ENCODE measurements at places on chromosomes 5 and 9. TPM values are rescaled to one million over a fixed set of nuclear protein-coding genes. Genes with fewer than 3 reads are reported as not detected.

GRCh38 chr9:22265038-22265437, 181.6 kb upstream of the DMRTA1 start:
- DNase-seq = no peak

- no peak for DNase-seq
These were observed 28.6 kb upstream of the FEM1C start for GRCh38 chr5:115573133-115573532.

- no peak for DNase-seq
These were observed 33.9 kb downstream of the CNOT8 start for GRCh38 chr5:154892369-154892771.

- DNase-seq = no peak
These were observed 52.0 kb downstream of the CFAP77 start for GRCh38 chr9:132461971-132462370.

DNA sequence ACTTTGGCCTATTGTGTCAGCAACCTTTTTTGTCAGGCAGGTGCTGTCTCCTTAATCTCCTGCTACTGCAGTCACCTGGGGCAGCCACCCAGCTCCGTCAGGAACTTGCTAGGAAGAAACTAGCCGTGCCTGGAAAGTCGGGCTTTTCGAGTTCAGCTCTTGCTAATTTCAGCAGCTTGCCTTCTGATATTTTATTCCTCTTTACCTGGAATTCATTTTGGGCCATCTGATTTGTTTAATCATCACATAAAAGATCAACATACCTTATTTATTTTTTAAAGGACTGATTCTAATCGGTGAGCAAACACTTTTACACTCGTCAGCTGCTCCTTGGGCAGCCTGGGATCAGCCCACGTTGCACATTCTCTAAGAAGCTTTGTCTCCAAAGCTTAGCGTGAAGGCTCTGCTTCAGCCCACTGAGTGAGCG, 42.2 kb downstream of the PRLR start:
- DNase-seq = no peak

GRCh38 chr5:102539562-102539961, 40.8 kb upstream of the SLCO6A1 start:
- no peak for DNase-seq

- peak; percentile 36 for DNase-seq
These were observed 47.5 kb upstream of the ORM1 start for GRCh38 chr9:114275246-114276004.

DNA sequence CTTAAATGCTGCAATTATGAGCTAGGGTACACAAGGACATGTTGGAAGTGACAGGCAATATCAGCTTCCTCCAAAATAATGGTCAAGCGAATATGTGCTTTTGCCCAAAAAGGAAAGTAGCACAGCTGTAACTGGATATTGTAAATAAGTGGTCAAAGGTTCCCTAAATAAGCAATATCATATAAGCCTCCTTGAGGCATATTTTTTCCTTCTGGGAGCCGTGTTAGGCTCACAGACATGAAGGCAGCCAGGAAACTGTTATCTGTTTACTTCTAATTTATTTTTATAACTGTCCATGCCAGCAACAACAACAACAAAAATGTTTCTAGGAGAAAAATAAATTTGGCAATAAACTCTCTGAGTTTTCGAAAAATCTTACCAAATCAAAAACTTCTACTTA, 648.3 kb downstream of the PDE4D start:
- no peak for DNase-seq

DNA sequence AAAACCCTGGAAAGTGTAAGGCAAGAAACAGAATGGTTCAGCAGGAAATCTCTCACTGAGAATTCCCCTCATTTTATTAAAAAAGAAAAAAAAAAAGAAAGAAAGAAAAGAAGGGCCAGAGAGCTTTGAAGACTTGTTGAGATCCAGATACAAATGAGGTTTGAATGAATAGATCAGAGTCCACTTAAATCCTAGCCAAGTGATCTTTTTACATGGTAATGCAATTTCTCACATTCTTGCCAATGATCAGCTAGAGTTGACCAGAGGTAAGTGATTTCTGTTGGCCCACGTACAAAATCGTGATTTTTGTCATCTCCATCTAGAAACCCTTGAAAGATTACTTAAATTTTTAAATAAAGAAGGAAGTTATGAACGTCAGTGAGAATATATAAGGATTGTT, 261.5 kb upstream of the PCSK5 start:
- DNase-seq = no peak

DNA sequence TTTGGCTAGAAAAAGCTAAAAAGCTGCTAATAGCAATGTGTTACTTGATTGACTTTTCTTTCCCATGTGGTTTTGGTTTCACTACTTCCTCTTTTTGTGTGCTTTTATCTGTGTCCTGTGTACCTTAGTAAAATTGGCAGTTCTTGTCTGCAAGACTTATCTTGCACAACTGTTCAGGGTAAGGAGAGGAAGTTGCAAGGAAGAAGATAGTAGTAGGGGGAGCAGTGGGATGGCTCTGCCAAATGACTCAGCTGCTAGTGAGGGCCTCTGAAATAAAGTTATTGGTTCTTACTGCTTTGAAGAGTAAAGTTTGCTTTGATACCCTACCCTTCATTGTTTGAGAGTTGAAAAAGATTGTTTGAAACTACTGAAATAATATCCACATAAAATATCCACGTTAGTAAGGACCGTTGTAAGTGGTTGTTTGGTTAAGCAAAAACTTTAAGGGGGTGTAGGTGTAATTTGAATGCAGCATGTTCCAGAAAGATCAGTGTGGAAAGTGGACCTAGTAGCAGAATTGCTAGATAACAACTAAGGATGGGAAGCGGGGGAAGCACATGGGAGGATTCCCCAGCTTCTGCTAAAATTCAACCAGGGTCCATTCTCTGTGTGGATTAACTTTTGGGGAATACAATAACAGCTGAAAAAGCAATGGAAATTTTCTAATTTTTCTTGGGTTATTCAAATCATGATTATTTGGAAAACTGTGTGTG, 123.5 kb downstream of the SCAMP1 start:
- no peak for DNase-seq

DNA sequence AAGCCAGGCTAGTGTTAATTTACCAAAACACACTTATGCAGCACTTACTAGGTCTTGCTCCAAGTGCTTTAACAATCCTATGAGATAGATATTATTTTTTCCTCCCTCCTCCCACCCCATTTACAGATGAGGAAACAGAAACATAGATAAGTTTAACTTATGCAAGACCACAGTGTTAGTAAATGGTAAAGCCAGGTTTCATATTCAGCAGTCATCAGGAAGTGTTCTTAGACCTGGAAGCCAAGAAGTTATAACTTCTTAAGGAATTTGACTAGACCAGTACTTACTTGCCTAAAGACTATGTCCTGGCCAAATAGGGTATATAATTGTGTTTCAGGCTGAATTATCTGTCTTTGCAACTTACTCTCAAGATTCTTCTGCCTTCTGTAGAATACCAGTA, 15.9 kb downstream of the ABHD17B start:
- DNase-seq = no peak

GRCh38 chr5:132965120-132965519, 1.7 kb upstream of the AFF4 start:
- DNase-seq = no peak

DNA sequence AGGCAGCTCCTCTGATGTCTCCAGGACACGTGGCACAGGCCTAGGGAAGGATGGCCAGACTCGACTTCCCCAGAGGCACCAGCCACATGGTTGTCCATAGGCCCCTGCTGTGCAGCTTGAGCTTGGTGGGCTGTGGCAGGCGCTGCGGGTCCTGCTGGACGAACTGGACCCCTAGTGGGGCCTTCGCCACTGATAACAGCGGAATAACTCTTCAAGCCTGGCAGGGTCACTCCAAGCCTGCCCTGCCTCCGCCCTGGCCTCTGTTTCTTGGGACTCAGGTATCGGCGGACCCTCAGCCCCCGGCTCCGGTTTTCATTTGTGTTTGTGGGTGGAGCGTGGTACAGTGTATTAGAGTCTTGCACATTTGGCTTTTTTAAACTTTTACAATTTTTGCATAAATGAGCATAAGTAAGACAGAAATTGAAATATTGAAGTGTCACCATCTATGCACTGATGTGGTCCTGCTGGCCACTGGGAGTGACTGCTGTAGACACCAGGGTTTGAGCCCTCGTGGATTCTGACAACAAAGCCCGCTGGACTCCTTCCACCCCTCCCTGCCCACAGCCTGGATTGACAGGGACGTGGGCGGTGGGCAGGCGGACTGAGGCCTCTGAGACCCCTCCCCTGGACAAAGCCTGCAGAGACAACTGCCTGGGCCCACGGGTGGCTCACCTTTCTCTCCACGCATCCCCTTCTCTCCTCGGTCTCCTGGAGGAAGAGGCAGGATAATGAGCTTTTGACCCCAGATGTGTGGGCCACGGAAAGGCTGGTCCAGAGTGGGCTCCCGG, 3.8 kb downstream of the FCN1 start:
- peak; percentile 10 for DNase-seq

DNA sequence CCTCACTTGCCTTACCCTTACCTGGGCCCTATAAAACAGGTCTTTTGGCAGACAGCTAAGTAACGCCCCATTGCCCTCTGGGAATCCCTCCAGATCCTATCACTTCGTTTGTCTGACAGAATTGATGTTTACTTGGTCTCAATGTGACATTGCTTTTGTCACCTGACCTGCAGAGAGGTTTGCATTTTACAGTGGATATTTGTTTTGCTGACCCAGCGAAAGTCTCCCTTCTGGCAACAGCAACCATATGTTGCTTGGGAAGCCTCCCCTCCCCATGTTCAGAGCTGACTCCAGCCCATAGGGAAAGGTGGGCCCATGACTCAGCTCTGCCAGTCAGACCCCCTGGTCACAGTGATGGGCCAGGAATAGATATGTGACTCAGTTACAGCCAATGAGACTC, 54.0 kb upstream of the LARP1 start:
- DNase-seq = no peak

DNA sequence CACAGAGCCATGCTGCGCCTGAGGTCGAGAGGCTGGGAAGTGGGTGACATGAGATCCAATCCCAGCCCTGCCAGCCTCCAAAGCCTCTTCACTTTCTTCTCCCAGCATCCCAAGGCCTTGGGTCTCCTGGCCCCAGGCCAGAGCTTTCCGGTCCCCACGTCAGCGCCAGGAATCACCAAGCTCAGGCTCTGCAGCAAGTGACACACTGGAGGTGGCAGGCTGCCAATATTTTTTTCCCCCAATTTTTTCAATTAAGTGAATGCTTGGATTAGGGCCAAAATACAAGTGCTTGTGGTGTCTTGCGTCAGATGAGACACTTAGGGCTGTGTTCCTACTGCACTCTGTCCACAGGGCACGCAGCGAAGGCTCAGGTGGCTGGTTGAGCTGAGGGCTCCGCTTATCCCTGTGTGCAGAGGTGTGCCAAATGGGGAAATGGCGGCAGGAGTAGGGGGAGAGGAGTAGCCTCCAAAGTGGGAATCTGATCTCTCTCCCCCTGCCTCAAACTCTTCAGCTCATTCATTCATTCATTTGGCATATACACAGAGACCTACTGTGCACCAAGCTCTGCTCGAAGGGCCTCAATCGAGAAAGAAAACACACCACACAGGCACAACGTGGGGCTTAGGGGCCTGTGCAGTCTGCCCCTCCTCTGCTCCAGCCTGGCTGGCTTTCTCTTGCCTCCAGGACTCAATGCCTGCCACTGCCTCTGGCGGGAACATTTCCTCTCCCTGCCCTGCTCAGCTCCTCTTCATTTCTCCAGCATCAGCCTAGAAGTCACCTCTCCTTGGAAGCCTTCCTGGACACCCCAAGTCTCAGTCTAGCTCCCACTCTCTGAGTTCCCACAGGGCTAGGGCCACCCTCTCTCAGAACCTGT, 16.6 kb downstream of the SH3PXD2B start:
- DNase-seq = no peak

GRCh38 chr9:77712533-77713130, 64.5 kb upstream of the GNA14 start:
- no peak for DNase-seq

GRCh38 chr5:9954869-9955268, 294.8 kb downstream of the ATPSCKMT start:
- no peak for DNase-seq

Gene KIF20A
- not detected for total RNA-seq

Gene FOCAD
- 29.9 TPM for total RNA-seq

Gene TEX48
- total RNA-seq = not detected

Gene SLC6A3
- 0.38 TPM for total RNA-seq

Gene CCDC187
- total RNA-seq = 2.0 TPM

Gene NPDC1
- 102 TPM for total RNA-seq

Gene MARCOL
- total RNA-seq = not detected

Gene TRIM52
- total RNA-seq = 18.8 TPM

Gene IL5
- not detected for total RNA-seq

Gene DRD1
- 0.15 TPM for total RNA-seq

Gene CCDC171
- total RNA-seq = 5.0 TPM

All from ovary (tissue), 10 donors.